ENCODE measurements at places on chromosomes 11 and 22. TPM values are rescaled to one million over a fixed set of nuclear protein-coding genes. Genes with fewer than 3 reads are reported as not detected.

- no peaks in the 10 kb centered on the region for H3K36me3 ChIP-seq
- no peak overlapping the region for H3K27ac ChIP-seq
- peak; percentile 51 for DNase-seq
Measured at GRCh38 chr11:11552529-11553087, 69.2 kb downstream of the GALNT18 start.

- H3K27me3 ChIP-seq, result no peaks in the 10 kb centered on the region
- no peaks in the 10 kb centered on the region for H3K4me1 ChIP-seq
- H3K27ac ChIP-seq, result no peak overlapping the region
- no peak for DNase-seq
- H3K36me3 ChIP-seq, result peaks cover 25% of the 10 kb centered on the region
- H3K4me3 ChIP-seq, result no peak overlapping the region
Measured at GRCh38 chr11:27489092-27489491, 16.5 kb upstream of the LGR4 start.

GRCh38 chr11:62128835-62129234 is 5.0 kb downstream of the INCENP start:
- H3K36me3 ChIP-seq, result peaks cover 52% of the 10 kb centered on the region
- peak overlapping the region; percentile 9 for H3K27ac ChIP-seq
- no peaks in the 10 kb centered on the region for H3K27me3 ChIP-seq
- no peak for DNase-seq
- H3K4me3 ChIP-seq, result no peak overlapping the region

Gene A4GALT
- 8.6 TPM for total RNA-seq

DNA sequence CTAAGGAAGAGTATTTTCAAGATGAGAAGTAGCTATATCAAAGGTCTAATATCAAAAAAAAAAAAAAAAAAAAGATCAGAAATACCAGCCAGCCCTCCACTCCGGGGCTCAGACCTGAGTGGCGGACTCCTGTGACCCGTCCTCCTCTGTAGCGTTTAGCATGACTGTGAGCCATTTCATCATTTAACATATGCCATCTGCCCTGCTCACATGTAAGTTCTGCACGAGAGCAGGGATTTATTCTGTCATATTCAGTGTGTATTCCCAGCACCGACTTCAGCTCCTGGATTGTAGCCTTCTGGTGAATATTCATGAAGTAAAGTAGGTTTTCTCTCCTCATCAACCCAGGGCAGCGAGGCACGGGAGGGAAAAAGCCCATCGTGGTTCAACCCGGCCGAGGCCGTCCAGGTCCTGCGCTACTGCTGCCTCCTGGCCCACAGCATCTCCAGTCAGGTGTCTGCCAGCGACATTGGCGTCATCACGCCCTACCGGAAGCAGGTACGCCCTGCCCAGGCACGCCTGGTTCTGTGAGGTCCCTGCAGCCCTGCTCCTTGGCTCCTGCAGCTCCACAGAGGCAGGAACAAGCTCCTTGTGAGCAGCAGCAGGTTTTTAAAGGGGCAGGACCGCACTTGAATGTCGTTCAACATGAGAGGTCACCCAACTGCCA is 12.7 kb upstream of the PANX2 start:
- H3K4me1 ChIP-seq, result peaks cover 7% of the 10 kb centered on the region
- DNase-seq, result peak; percentile 79
- H3K27me3 ChIP-seq, result peaks cover 11% of the 10 kb centered on the region
- H3K36me3 ChIP-seq, result peaks cover 3% of the 10 kb centered on the region
- H3K27ac ChIP-seq, result no peak overlapping the region

- peaks cover 19% of the 10 kb centered on the region for H3K36me3 ChIP-seq
- peak overlapping the region; percentile 80 for H3K27ac ChIP-seq
- no peak for DNase-seq
- H3K4me1 ChIP-seq, result peaks cover 7% of the 10 kb centered on the region
- no peaks in the 10 kb centered on the region for H3K27me3 ChIP-seq
Measured at GRCh38 chr11:83284501-83285150, 1.5 kb downstream of the CCDC90B start.

GRCh38 chr11:8533332-8533731 is 60.7 kb downstream of the STK33 start:
- H3K4me1 ChIP-seq, result no peaks in the 10 kb centered on the region
- no peaks in the 10 kb centered on the region for H3K27me3 ChIP-seq
- H3K36me3 ChIP-seq, result no peaks in the 10 kb centered on the region
- H3K4me3 ChIP-seq, result no peak overlapping the region
- DNase-seq, result no peak

Gene OTOG
- 0.32 TPM for total RNA-seq

Gene ACCS
- 19.6 TPM for total RNA-seq

Gene BBOX1
- total RNA-seq, result not detected
